ENCODE measurements at places on chromosomes 2 and 18. TPM values are rescaled to one million over a fixed set of nuclear protein-coding genes. Genes with fewer than 3 reads are reported as not detected.

The RAD51AP2 gene
- total RNA-seq = not detected

GRCh38 chr2:207121784-207122183, 44.0 kb downstream of the KLF7 start:
- no peaks in the 10 kb centered on the region for H3K27me3 ChIP-seq
- DNase-seq = no peak
- no peak overlapping the region for H3K27ac ChIP-seq
- H3K4me1 ChIP-seq = peaks cover 25% of the 10 kb centered on the region

- H3K4me3 ChIP-seq = peak overlapping the region; percentile 27
- no peaks in the 10 kb centered on the region for H3K36me3 ChIP-seq
- H3K4me1 ChIP-seq = peaks cover 53% of the 10 kb centered on the region
- H3K27me3 ChIP-seq = peaks cover 99% of the 10 kb centered on the region
- H3K27ac ChIP-seq = no peak overlapping the region
- no peak for DNase-seq
These were observed 4.6 kb downstream of the SIX2 start for GRCh38 chr2:45004562-45005191.

DNA sequence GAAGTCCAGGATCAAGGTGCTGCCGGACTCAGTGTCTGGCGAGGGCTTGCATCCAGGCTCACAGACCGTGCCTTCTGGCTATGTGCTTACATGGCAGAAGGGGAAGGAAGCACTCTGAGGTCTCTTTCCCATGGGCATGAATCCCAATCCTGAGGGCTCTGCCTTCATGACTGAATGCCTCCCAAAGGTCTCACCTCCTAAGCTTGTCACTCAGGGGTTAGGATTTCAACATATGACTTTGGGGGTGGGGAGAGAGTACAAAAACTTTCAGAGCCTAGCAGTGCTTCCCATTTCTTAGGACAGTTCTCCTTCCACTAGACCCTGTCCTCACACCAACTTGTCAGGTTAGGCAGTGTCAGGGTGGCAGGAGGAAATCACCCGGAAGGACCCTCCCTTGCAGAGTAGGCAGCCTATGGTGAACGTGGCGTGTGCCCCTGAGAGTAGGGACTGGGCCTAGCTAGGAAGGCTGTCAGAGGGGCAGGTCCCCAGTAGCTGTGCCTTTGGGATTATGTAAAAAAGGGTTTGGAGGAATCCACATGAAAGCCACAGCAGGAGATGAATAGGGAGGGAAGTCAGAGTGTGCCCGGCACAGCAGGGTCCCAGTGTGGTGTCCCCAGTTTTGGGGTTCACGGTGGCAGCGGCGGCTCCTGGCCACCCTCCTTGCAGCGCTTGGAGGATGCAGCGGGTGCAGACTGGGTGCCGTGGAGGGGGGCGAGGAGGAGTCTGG, 233.3 kb downstream of the LDLRAD4 start:
- no peak for DNase-seq
- H3K27ac ChIP-seq = peak overlapping the region; percentile 21
- H3K27me3 ChIP-seq = no peaks in the 10 kb centered on the region

- H3K27ac ChIP-seq = no peak overlapping the region
- no peaks in the 10 kb centered on the region for H3K27me3 ChIP-seq
- no peaks in the 10 kb centered on the region for H3K36me3 ChIP-seq
- no peak overlapping the region for H3K4me3 ChIP-seq
- DNase-seq = no peak
These were observed 939.0 kb upstream of the CRIM1 start for GRCh38 chr2:35416391-35417140.
